ENCODE measurements at places on chromosomes 12 and 14.

- no peak for DNase-seq
These were observed 127.7 kb upstream of the FOXN3 start for GRCh38 chr14:89544636-89545301.

DNA sequence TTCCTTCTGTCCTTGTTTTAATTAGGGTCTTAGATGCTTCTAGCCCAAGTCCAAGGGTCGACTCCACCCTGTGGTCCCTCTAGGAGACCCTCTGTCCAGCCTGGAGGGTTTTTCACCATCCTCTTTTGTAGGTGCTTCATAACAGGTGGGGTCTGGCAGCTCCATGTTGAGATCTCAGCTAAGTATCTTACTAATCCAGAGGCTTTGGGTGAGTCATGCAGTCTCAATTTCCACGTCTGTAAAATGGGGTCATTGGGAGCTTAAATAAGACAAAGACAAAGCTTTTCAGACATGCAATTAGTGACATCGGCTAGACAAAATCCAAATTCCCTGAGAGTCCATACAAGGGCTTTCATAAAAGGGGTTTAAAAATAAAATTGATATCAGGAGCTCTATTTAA is 3.2 kb downstream of the HSPB8 start:
- DNase-seq: no peak

- peak; percentile 91 for DNase-seq
These were observed 50.8 kb downstream of the TTLL5 start for GRCh38 chr14:75711796-75712211.

DNA sequence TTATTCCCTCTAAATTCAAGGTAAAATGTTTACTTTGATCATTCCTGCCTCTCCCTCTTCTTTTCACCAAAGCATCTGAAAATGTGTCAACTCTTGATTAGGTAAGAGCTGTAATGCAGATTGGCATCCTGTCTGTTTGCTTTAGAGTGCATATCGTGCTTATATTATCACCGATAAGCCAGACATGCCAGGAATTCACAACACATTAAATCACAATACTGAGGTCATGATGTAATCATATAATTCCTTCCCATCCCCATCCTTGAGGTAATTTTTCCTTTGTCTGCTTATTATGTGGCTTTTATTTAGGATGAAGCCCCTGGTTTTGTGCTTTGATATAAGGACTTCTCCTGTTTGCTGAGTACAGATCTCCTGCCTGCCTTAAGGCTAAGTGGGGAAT is 10.2 kb downstream of the DDX47 start:
- DNase-seq: peak; percentile 77

GRCh38 chr12:101789171-101789570 is 41.6 kb downstream of the GNPTAB start:
- no peak for DNase-seq

- DNase-seq: no peak
These were observed 322.1 kb downstream of the RGS6 start for GRCh38 chr14:72254202-72254936.

GRCh38 chr14:100297320-100298300 is 8.6 kb downstream of the SLC25A29 start:
- DNase-seq: no peak

DNA sequence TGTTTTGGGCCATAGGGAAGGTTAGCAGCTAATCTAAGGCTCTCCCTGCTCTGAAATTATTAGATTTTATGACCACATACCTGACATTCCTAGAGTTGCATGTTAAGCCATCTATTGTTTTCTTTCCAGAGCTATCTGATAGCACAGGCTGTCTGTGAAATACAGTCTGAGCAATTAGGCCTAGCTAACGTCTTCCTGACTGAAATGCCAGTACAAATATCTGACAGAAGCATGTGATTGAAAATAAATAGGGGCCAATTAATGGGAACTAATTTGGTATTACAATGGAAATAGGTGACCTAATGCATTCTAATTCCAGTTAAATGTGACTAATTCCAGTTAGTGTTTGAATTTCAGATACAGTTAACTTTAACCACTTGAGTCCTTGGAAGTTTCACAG is 115.2 kb downstream of the C12orf75 start:
- DNase-seq: peak; percentile 69

DNA sequence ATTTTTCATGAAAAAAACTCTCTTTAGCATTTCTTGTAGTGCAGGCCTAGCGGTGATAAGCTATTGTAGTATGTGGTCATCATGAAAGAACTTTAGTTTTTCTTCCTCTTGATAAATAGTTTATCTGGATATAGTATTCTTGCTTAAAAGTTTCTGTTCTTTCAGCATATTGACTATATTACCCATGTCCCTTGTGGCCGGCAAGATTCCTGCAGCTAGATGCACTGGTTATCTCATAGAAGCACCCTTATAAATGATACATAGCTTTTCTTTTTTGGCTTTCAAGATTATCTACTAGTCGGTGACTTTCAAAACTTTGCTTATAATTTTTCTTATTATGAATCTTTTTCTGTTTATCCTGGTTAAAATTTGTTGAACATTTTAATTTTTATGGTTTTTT is 234.8 kb downstream of the ALG10 start:
- no peak for DNase-seq

- no peak for DNase-seq
These were observed 660 bp upstream of the HCFC2 start for GRCh38 chr12:104063712-104064030.

DNA sequence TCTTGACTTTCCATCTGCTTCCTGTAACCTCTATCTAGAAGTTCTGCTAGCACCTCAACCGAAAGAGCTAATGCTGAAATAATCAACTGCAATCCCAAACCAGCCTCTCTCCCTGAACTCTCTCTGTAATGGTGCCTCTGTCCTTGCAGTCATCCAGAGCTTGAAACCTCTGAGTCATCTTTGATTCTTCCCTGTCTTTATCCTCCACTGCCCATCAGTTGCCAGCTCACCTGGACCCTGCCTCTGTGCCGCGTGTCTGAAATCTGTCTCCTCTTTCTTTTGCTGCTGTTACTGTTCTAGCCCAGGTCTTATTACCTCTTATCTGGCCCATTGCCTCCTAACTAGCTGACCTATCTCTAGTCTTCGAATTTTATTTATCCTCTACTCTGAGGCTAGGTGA is 15.5 kb downstream of the CLSTN3 start:
- no peak for DNase-seq

DNA sequence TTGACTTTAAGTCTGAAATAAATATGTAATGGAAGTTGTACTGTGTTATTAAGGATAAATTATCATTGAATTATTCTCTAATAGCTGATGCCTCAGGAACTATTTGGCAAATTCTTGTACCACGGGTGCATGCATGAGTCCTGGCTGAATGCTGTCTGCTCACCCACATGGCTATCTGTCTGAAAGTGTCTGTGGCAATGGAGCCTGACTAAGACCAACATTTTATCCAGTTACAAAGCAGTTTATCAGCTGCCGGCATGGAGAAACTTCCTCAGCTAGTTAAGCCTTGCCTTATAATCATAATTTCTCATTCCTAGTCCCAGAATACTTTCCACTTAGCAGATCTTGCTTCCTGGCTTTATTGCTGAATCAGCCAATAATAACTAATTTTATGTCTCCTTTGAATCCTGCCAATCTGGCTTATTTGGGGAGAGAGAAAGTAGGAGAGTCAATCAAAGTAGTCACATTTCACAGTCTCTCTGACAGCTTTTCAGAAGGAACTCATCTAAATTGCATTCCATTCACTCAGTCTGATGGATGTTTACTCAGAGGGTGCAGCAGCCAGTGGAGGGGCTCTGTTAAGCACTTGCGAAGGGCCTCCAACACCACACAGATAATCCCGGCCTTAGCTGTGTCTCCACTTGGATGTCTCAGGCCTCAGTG is 280.6 kb upstream of the CLEC14A start:
- DNase-seq: no peak

DNA sequence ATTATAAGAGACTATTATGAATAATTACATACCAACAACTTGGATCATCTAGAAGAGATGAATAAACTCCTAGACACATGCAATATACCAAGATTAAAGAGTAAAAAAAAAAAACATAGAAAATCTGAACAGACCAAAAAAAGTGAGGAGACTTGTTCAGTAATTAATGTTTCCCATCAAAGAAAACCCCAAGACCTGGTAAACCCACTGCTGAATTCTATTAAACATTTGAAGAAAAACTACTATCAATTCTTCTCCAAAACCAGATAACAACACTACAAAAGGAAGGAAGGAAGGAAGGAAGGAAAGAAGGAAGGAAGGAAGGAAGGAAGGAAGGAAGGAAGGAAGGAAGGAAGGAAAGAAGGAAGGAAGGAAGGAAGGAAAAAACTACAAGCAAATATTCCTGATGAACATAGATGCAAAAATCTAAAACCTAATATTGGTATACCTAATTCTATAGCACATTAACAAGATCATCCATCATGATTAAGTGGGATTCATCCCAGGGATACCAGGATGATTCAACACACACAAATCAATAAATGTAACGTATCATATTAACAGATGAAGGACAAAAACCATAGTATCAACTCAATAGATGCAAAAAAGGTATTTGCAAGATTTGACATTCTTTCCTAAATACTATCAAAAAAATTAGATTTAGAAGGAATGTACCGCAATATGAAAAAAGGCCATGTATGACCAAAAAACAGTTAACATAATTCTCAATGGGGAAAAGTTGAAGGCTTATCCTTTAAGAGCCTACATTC is 445.5 kb downstream of the KCNH5 start:
- DNase-seq: no peak

DNA sequence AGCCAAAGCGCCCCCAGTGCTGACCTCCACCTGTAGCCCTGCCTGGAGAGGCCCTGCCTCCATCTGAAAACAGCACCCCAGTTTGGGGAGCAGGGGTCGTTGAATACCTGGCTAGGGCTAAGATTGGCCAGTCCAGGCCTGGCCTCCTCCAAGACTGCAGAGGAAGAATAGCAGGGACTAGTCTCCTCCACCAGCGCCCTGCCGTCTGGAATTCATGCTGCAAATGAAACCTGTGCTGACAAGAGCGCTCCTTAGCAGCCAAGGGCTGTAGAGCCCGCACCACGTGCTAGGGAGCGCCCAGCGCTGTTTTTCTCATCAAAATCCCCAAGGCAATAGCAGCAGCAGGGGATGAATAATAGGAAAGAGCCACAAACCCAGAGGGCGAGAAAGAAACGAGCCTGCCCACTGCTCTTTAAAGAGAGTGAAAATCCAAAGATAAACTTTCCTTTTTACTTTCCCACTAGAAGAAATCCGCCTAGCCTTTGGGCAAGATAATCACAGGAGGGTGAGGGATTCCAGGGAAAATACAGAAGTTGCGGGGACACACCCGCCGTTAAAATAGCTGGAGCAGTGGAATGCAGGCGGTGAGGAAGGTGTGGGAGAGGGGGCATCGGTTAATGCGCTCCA is 3.3 kb downstream of the COL2A1 start:
- DNase-seq: peak; percentile 52

DNA sequence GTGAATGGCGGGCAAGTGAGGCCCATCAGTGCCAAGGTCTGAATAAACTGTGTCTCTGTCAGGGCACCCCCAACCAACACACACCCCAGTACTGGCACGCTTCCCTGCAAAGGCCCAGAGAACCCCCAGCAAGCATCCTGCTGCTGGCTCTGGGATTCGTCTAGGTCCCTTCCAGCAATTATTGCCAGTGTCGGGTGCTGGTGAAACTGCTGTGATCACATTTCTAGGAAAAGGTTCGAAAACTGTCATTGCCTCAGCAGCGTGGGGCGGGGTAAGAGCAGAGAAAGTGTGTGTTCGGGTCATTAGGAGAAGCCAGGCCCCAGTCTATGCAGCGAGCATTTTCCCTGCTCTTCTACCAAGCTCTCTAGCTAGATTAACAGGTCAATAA is 2.5 kb downstream of the FAM222A start:
- DNase-seq: no peak

- DNase-seq: peak; percentile 50
These were observed 6.6 kb downstream of the PPP4R4 start for GRCh38 chr14:94180655-94181271.

DNA sequence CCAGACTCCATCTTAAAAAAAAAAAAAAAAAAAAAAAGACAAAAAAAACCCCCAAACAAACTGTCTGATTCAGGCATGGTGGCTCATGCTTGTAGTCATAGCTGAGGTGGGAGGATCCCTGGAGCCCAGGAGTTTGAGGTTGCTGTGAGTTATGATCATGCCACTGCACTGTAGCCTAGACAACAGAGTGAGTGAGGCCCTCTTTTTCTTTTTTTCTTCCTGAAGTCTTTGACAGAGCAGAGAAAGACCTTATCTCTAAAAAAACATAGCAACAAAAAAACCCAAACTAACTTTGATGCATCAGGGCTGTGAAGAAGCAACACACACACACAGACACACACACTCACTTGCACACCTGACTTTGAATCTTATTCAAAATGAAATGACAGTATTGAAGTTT is 7.7 kb upstream of the AMN1 start:
- DNase-seq: peak; percentile 66

GRCh38 chr12:26648584-26648983 is 184.4 kb downstream of the ITPR2 start:
- DNase-seq: peak; percentile 96

- DNase-seq: peak; percentile 81
These were observed 44.7 kb upstream of the ATP23 start for GRCh38 chr12:57896434-57897201.

GRCh38 chr12:24902511-24903328 is 46.2 kb downstream of the BCAT1 start:
- DNase-seq: peak; percentile 48

DNA sequence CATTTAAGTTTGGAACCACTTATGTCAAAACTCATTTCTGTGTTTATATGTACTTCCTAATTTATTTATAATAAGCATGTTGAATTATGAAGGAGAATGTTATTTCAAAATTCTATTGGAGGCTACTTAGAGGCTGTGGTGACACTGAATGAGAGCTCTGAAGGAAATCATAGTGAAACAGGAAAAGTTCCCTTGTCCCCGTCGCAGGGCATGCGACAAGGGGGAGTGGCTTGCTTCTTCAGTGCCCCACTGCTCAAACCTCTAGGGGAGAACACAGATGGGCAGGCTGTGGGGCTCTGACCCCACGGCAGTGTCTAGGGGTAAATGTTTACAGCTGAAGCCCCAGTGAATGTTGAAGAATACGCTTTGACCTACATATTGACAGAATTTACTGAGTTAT is 261.9 kb downstream of the RAD51B start:
- no peak for DNase-seq

GRCh38 chr14:87325741-87326140 is 667.2 kb downstream of the GALC start:
- DNase-seq: no peak

DNA sequence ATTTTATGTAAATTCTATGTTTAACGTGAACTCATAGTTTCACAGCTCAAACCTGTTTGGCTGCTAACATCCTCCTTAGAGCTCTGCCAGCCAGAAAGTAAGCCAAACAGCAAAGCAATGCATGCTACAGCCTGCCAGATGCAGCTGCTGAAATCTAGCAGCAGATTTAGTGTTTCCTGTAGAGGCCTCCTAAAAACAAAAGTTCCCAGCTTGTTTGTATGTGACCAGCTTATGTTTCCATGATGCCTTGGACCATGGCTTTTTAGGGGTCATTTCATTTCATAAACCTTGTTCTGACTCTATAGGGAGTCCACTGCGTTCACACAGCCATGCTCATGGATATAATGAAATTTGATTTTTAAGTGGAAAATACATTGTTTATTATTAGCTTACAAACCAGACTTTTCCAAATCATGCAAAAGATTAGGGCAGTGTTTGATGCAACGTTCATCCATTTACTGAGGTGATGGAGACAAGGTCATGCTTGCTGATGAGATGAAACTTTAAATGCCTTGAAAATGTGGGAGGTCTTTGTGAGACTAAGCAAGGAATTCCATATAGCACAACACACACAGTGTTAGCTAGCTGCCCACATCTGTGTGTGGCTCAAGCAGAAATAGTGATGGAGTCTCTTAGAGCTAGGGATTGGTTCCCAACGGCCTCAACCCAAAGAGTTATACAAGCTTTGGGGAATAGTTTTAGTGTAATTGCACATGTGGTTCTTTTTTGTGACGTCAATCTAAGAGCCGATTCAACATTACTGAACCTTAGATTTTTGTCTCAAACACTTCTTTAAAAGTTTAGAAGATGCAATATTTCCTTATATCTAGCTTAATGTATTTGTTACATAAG is 157.5 kb upstream of the LRIG3 start:
- no peak for DNase-seq

Data from fibroblast of skin of scalp (primary cell).